NCI-H187 (cell line): ENCODE measurements at places on chromosomes 1 and 21.

DNA sequence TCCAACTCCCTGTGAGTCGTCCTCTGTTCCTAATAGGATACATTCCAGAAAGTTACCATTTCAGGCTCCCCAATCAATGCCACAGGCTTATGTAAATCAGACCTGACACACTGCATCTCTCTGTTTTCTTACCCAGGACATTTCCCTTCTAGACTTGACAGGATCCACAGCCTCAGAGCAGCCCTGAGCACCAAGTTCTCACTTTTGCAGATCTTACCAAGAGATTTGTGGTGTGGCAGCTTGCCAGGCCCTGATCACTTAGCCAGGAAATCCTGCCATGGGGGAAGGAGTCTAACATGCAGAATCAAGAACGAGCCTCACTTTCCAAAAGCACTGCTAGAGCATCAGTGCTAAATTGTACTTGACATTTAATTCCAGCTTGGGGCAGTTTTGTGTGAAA, 202.9 kb downstream of the TBX15 start:
- DNase-seq = no peak

DNA sequence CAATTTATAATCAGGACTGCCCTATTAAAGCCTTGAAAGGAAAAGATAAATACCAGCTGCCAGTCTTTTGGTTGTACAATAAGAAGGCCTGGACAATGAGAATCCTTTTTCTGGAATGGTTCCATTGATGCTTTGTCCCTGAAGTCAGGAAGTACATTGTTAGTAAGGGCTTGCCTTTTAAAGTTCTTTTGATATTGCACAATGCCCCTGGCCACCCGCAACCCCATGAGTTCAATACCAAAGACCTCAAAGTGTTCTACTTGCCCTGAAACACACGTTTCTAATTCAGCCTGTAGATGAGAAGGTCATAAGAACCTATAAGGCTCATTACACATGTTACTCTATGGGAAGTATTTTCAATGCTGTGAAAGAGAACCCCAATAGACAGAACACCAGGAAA, 112.1 kb downstream of the OLFM3 start:
- no peak for DNase-seq

- DNase-seq = no peak
These were observed 42.5 kb upstream of the DISC1 start for GRCh38 chr1:231584117-231584516.

DNA sequence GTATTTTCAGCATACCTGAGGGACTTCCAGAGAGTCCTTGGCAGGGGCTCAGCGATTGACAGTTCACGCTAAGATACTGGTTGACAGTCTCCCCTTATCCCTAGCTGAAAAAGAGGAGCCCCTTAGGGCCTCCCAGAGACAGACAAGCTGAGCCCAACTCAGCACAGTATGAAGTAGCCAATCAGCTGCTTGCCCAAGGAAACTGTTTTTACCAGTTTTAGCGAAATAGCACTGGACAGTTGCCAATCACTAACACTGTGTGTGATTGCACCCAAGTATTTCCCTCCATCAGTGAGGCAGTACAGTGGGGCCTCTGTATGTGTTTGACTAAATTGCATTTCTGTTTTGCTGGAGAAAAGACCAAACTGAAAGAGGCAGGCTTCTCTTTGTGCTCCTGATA, 27.0 kb downstream of the KHDRBS1 start:
- DNase-seq = no peak

DNA sequence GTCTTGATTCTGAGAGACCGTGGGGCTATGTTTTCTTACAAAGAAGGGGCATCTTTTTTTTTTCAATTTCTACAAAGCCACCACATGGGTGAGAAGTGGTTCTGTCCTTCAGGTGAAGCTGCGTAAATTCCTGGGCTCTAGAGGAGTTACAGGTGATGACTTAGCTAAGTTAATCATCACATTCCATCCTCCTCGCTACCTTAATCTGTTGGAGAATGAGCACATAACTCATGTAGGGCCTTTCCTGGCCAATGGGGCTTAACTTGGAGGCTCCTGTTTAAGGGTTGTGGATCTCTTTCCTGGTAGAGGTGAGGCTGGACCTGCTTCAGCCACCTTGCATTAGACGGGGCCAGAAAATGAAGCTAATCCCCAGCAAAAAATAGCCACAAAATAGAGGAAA, 19.9 kb downstream of the REG4 start:
- DNase-seq = no peak
